ENCODE measurements at places on chromosomes 16 and 17. TPM values are rescaled to one million over a fixed set of nuclear protein-coding genes. Genes with fewer than 3 reads are reported as not detected.
A peak's percentile ranks its signal among the peaks of the same experiment; 100 is the strongest.

- peak; percentile 36 for DNase-seq
These were observed 107.0 kb upstream of the CACNG5 start for GRCh38 chr17:66727634-66728570.

DNA sequence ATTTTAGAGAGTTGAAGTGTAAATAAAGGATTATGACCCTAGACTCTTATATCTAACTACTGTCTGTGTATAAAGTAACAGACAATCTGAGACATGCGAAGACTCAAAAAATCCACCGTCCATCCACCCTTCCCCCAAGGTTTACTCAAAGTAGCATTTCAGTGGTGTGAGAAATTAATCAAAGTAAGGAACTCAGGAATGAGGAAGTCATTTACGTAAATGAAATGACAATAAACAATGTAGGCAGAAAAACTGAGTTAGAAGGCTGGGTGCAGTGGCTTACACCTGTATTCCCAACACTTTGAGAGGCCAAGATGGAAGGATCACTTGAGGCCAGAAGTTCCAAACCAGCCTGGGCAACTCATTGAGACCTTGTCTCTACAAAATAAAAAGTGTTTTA, 19.8 kb upstream of the NTN1 start:
- no peak for DNase-seq

DNA sequence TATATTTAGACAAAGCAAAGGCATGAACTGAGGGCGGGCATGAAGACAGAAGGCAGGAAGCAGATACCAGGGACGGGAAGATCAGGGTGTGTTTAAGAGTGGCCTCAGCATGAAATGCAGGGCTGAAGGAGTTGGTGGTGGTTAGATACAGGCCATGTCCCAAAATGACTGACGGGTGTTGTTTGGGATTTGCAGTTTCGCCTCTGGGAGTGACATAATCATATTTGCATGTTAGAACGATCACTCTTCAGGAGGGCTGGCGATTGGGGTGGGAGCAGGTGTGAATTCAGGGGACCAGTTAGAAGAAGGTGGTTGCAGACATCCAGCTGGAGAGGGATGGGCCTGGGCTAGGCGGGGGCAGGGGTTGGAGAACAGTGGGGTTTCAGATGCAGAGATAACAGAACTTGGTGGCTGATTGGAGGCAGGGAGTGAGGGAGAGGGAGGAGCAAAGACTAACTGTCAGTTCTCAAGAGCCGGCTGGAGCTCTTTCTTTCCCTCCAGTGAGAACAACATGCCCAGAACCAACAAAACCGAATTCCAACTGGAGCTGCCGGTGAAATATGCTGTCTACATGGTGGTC, 27.2 kb upstream of the ITGAX start:
- DNase-seq, result no peak

GRCh38 chr17:65103896-65104295, 33.3 kb upstream of the RGS9 start:
- no peak for DNase-seq

DNA sequence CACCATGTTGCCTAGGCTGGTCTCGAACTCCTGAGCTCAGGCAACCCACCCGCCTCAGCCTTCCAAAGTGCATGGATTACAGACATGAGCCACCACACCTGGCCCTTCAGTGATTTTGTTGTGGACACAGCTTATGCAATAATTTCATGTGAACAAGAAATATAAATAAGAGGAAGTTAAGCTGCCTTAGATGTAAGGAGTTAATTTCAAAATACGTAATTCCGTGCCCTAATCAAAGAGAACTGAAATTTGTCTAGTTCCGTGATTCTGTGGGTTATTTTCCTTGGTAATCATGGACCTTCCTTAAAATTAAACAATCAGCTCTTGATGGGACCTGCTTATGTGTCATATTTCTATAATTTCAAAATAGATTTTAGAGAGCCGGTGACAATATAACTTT, 11.9 kb downstream of the TVP23A start:
- no peak for DNase-seq

Gene PRR11
- total RNA-seq, result 2.0 TPM

DNA sequence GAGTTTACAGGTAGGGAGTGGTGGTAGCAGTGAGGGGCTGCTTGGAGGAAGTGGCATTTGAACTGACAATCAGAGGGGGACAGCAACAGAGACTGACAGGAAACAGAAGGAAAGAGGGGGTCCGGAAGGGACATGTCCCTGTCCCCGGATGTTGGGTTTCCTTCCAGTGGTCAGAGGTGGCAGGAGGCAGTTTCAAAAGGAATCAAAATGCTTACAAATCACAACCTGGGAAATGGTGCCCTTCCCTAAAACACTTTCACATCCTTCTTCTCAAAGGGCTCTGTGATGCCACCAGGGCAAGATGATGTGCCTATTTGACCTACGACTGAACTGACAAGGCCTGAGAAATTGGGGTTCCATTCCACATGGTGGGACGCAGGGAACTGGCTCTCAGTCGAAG, 19.7 kb downstream of the ADGRG1 start:
- DNase-seq, result no peak

DNA sequence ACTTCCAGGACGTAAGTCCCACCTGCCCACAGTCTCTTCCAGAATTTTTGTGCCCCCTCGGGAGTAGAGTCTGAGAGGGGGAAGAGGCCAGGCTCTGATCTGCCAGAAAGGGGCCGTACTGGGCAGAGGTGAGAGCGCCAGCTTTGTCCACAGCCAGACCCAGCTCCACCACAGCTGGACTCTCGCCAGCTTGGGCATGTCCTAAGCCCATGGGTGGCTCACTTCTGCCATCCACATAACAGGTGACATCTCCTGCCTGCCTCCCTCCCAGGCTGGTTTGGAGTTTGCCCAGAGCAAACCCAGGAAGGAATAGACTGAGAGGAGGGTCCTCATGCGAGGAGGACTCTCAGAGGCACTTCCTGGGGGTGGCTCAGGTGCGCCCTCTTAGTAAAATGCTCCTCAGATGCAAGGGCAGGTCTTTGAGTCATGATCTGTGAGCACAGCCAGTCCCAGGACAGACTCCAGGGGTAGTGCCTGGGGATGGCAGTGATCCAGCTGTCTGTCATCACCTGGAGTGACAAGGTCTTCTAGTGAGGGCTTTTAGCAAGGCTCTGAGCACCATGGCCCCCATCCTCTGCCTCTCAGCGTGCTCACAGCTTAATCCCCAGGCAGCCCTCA, 89.2 kb downstream of the AMFR start:
- no peak for DNase-seq

GRCh38 chr17:17704931-17705330, 23.7 kb downstream of the RAI1 start:
- DNase-seq, result no peak

- DNase-seq, result peak; percentile 20
These were observed 134.5 kb downstream of the CDH13 start for GRCh38 chr16:82761236-82761635.

Gene SLFN13
- 29.1 TPM for total RNA-seq

GRCh38 chr16:88651276-88651988, 579 bp upstream of the CYBA start:
- DNase-seq, result peak; percentile 63

Gene SLC5A11
- total RNA-seq, result 2.5 TPM

Gene CENPX
- total RNA-seq, result 43.4 TPM

Gene CD79B
- 3.4 TPM for total RNA-seq

- no peak for DNase-seq
These were observed 25.5 kb upstream of the RPH3AL start for GRCh38 chr17:378068-378467.

- DNase-seq, result no peak
These were observed 1.0 kb upstream of the RAB26 start for GRCh38 chr16:2147378-2147777.

Gene EXOC3L1
- 3.2 TPM for total RNA-seq

DNA sequence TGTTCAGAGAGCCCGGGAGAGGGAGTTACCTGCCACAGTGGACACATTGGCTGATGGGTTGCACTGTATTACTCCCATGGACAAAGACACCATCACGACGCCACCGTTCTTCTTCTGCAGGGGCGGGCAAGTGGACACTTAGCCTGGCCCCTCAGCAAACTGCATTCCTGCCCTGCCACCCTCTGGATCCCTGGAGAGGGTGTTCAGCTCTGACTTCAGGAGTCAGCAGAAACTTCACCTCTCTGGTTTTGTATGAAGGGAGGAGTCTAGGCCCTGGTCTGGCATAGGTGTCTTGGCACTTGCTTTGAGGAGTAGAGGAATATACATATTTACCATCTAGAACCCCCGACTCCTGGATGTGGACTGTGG, 9.3 kb downstream of the DPEP2 start:
- DNase-seq, result no peak

Gene CMTM2
- total RNA-seq, result not detected

DNA sequence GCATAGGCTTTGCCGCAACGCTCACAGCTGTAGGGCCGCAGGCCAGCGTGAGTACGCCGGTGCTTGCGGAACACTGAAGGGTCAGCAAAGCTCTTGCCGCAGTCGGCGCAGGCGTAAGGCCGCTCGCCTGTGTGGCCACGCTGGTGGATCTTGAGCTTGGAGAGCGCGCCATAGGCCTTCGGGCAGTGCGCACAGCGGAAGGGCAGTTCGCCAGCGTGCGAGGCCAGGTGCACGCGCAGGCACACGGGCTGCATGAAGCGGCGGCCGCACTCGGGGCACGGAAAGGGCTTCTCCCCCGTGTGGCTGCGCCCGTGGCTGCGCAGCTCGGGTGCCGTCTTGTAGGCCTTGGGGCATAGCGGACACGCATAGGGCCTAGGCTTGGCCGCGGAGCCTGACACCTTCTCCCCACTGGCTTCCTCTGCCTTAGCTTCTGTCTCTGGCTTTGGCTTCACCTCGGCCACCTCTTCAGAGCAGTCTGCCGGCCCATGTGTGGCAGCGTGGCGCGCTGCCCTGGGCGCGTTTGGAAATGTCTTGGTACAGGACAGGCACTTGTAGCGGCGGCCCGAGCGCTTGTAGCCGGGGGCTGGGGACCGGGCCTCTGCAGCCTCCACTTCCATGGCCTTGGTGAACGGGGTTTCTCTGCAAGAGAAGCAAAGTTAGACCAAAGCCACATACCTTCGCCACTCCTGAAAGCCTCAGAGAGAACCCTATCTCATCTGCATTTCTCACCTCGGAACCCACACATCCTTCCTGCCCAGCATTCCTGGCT, 10.0 kb downstream of the ZNF668 start:
- no peak for DNase-seq

DNA sequence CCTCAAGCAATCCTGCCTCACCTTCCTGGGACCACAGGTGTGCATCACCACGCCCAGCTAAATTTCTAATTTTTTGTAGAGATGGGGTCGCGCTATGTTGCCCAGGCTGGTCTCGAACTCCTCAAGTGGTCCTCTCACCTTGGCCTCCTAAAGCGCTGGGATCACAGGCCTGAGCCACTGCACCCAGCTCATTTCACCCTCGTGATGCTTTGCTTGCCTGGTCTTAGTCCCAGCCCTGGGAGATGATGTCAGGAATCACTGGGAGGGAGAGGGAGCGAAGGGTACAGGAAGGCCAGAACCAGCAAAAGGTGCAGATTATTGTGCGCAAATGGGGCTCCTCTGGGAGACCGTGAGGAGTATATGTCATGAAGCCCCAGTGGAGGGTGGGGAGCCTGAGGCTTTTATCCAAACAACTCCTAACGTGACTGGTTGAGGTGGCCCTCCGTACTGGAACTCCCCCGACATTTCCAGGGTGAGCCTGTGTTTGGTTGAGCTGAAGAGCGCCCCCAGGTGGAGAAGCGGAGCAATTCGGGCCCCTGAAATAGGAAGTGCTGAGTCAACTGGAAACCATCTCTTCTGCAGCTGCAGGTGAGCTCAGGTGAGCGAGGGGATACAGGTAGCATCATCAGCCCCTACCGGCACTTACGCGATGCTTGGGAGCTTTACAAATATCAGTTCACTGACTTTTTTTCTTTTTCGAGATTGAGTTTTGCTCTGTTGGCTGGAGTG, 41.2 kb upstream of the HAPSTR1 start:
- no peak for DNase-seq

Gene CIAO2B
- total RNA-seq, result 84.5 TPM
